ENCODE measurements at places on chromosomes 11 and 22. TPM values are rescaled to one million over a fixed set of nuclear protein-coding genes. Genes with fewer than 3 reads are reported as not detected.
A peak's percentile ranks its signal among the peaks of the same experiment; 100 is the strongest.

DNA sequence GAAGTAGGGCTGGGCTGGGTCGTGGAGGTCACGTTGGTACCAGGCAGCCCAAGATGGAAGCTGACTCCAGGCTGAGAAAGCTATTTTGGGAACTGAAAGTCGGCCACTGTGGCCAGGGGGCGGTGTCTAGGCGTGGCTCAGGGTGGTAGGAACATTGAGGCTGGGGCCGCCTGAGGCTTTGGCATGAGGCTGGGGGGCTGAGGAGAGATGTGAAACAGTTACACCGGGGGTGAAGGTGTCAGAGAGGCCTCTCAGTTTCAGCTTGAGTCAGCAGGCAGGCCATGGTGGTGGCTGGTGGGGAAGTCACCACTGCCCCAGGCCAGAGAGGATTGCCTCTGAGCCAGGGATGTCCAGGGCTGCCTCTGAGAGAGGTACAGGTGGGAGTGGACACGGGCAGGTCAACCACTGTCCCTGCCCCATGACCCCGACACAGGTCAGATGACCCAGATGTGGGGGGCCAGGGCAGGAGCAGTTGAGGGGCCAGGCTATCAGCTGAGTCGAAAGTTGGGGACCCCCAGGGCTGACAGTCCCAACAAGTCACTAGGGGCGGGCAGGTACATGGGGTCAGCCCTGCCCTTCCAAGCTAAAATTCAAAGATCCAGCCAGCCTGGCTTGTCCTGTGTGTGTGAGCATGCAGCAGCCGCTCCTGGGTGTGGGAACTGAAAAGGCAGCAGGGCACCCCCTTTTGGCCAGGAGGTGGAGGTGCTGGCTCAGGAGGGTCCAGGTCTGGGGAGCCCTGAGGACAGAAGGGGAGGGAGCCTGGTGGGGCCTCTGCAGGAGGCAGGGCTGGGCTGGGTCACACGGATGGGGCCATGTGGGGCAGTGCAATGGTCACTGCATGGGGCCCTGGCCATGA lies 7.2 kb downstream of the KCNK7 start:
- no peak for DNase-seq

GRCh38 chr22:44024288-44024921 lies at the start of gene PARVB:
TSS of gene PARVB (plus strand) at chr22:44024302. CDS start at chr22:44024340, 38 bp downstream.
- DNase-seq: peak; percentile 26

GRCh38 chr11:48040830-48041444 lies 60.6 kb downstream of the PTPRJ start:
- no peak for DNase-seq

DNA sequence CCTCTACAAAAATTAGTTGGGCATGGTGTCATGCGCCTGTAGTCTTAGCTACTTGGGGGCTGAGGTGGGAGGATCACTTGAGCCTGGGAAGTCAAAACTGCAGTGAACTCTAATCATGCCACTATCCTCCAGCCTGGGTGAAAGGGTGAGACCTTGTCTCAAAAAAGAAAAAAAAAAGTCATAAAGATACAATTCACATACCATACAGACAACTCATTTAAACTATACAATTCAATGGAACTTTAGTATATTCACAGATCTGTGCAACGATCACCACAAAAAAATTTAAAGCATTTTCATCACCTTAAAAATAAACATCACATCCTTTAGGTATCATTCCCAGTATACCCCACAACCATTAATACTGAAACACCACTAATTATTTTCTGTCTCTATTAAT lies 201.2 kb downstream of the PGR start:
- DNase-seq: no peak

The HPX gene
- 1.1 TPM for total RNA-seq

The OR10D3 gene
- total RNA-seq: not detected

The IRF7 gene
- total RNA-seq: 9.1 TPM

DNA sequence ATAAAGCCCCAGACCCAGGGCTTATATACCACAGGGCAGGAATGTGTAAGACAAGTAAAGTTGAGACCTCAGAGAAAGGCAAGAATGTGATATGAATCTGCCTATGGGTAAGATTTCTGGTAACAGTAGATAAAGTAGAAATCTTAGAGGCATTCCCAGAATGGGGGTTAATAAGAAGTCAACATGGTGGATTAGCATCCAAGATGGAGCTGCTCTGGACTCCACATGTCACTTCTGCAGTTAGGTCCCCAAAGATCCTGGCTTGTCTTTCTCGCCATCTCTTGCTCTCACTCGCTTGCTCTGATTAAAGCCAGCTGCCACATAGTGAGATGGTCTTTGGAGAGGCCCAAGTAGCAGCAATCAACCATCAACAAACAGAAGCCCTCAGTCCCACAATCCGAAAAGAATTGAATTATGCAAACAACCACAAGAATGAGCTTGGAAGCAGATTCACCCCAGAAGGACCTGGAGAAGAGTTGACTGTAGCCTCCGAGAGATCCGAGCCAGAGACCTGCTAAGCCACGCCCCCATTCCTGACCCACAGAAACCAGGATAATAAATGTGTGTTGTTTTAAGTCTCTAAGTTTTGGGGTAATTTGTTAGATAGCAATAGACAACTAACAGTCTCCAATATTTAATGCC lies 5.4 kb upstream of the C11orf86 start:
- DNase-seq: no peak

- no peak for DNase-seq
Measured at GRCh38 chr11:121453589-121454299, 977 bp upstream of the SORL1-AS1 start.

- no peak for DNase-seq
Measured at GRCh38 chr11:121159741-121160140, 58.7 kb downstream of the TECTA start.

DNA sequence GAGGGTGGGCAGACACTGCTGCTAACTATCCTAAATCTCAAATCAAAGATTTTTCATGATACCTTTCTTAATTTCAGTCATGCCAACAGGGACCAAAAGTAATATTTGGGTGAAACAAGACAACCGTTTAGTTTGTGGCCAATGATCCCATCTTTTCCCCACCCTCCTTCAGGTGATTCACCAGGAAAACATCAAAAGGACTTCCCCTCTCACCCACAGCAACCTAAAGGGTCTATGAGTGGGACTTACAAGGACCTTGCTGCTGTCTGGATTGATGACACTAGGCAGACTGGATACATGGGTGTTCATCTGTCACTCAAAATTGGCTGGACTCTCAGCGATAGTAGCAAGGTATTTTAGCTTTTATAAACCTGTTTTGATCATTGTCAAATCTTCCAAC lies 62.0 kb upstream of the ZC3H12C start:
- no peak for DNase-seq

The OR56A1 gene
- total RNA-seq: 0.12 TPM

The TSSK2 gene
- total RNA-seq: not detected

- peak; percentile 91 for DNase-seq
Measured at GRCh38 chr11:62539238-62539925, 7.2 kb downstream of the AHNAK start.

DNA sequence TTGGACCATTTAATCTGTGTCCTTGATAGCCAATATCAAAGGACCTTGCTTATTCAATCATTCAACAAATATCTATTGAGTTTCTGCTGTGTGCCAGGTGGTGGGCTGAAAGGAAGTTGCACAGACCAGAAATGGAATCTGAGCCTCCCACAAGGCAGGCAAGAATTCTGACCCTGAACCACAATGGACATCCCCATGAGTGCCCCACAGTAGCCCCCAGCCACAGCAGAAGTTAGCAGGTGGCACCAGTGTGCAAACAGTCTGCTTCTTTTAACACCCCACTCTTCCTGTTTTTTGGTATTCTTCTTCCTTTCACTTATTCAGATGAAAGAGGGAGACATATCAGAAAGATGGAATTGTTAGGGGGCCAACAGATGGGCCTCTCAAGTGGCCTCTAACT lies 12.2 kb upstream of the SERPING1 start:
- no peak for DNase-seq

DNA sequence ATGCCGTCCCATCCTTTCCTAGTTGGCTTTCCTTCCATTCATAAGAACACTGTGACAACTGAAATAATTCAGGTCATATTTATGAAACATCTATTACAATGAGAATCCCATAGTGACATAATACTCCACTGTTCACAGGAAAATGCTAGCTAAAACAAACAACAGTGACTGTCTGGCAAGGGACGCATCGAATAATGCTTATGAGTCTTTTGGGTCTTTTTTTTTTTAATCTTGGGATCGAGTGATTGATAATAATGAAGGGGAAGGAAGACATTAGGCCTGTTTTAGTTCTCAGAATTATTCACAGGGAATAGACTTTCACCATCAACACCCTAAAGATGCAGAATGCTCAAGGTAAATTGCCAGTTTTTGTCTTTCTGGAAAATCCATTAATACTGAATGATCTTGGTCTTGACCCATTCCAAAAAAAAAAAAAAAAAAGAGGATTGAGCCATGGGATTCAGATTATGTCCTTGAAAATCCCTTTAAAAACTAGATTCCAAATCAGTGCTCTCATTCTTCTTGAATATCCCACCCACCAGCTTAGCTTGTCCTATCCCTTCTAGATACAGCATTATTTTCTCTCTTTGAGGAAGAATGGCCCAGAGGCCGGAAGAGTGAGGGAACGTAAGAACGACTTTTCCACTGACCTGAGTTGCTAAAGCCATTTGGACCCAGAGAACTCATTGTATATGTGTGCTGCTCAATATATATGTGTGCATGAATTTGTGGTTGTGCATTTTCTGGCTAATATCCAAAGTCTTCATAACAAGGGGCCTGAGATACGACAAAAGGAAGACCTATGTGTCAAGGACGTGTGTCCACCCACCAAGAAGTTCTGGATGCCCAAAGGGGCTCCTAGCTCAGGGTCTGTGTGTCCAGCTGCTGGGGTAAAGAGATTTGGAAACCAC lies 35.2 kb upstream of the CREB3L1 start:
- no peak for DNase-seq

GRCh38 chr11:109374441-109374840 lies 47.5 kb upstream of the C11orf87 start:
- DNase-seq: no peak

- DNase-seq: no peak
Measured at GRCh38 chr11:34348919-34349318, 8.9 kb downstream of the ABTB2 start.

The EI24 gene
- 22.3 TPM for total RNA-seq

DNA sequence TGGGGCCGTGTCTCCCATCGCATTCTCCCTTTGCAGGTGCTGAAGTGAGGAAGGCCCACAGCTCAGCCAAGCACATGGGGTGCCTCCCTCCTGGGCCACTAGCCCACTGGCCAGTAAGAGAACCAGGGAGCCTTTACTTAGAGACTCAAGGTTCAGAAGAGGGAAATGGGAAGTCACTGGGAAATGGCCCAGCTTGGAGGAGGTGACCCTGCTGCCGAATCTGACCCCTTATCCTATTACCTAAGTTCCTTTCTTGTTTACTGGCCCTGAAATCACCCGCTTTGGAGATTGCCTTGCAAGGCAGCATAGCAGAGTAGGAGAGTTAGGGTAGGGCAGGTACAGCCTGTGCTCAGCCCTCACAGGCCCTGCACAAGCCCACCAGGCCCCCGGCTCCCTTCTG lies 24.4 kb downstream of the UPB1 start:
- DNase-seq: no peak

DNA sequence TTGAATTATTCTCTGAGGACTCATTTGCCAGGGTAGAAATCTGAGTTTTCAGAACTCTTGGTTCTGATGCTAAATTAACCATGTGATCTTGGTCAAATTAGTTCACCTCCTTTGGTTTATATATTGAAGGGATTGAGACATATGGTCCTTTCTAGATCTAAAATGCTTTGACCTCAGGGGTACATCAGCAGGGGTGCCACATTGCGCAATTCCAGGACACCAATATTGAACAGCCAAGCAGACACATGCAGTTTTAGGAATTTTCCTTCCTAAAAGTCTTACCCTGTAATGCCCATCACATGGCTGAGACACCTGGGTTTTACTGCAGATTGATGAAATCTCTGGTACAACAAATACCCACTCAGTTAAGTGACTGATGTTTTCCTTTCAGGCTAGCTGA lies 254.4 kb upstream of the NCAM1 start:
- DNase-seq: no peak

All from uterus (tissue), 4 donors.